ENCODE measurements at places on chromosomes 4 and X. TPM values are rescaled to one million over a fixed set of nuclear protein-coding genes. Genes with fewer than 3 reads are reported as not detected.

CCDC149 gene
- 25.5 TPM for total RNA-seq

MAGEA1 gene
- total RNA-seq: not detected

DNA sequence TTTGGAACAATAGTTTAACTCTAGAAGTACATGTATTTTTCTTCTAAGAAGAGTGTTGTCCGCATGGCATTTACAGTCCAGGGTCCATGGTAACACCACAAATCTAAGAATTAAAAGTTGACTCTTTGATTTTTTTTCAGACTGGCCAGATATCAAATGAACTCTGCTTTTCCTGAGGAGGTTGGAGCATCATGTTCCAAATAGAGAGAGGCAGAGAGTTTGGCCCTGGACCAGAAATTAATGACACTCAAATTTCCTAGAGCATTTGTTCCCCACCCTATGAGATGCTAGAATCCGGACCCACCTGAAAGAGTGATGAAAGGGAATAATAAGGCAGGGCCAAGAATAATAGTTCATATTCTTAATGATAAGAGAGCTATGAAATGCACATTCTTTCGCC, 47.0 kb upstream of the NAP1L5 start:
- DNase-seq: no peak

FATE1 gene
- total RNA-seq: not detected

GRCh38 chr4:19756661-19757060, 495.0 kb upstream of the SLIT2 start:
- no peak for DNase-seq
